ENCODE measurements at places on chromosomes 12 and 14.

DNA sequence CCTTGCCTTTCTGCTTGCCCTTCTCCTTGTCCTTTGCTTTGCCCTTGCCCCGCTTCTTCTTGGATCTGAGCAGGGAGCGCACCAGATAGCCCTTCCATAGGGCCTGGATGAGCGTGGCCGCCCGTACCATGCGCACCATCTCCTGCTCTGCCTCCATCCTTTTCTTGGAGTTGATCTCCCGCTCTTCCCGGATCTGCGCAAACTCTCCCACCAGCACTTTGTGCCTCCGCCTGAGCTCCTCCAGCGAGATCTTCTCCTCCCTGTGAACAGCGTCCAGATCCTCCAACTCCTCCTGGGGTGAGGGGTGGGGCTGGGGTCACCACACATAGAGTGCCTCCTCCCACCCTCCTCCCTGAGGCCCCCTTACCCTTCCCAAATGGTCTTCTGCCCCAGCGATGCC, 10.1 kb downstream of the RITA1 start:
- DNase-seq: no peak

DNA sequence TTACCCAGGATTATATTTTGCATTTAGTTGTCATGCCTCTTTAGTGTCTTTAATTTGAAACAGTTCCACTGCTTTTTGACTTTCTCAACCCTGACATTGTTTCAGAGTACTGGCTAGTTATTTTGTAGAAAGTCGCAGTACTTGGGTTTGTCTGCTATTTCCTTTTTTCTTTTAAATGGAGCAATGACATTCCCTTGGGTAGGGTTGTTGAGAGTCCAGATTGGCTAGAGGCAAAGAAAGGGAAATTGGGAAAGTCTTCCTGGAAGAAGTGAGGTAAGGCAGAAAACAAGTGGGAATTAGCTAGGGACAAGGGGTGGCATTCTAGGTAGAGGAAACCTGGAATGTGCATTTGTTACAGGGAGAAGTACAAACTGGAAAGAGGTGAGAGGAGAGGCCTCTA, 245.9 kb downstream of the EMP1 start:
- no peak for DNase-seq

DNA sequence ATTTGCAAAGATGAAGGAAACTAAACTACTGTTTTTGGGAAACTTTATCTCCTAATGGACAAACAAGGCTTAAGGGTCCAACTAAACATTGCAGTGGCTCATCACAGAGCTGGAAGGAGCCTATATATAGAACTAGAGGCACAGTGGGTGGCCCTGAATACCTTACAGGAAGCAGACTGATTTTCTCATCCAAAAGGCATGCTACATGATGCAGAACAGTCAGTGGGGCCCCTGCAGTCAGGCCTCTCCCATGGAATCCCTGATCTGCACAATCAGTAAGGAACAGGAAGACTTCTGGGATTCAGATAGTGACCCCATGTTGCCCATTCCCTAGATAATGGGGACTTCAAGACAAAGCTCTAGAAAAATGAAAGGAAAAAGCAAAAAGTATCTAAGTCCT, 1.9 kb upstream of the LLPH start:
- DNase-seq: no peak

DNA sequence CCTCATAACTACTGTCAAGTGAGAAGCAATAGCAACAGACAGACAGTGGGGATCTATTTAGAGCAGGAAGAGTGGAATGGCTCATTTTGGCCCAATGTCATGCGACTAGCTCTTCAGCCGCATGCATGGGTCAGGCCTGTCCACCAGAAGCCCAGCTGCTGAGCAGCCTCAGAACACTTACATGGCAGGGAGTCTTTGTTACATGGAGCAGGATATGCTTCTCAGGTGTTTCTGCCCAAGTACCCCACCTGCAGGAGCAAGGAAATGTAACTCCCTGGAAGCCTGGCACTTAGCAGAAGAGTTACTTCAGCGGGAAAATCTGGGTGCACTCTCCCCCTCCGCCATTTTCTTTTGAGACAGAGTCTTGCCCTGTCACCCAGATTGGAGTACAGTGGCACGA, 73.5 kb upstream of the ARHGAP5 start:
- no peak for DNase-seq

- no peak for DNase-seq
Measured at GRCh38 chr12:116381744-116382685, 104.5 kb upstream of the MED13L start.

DNA sequence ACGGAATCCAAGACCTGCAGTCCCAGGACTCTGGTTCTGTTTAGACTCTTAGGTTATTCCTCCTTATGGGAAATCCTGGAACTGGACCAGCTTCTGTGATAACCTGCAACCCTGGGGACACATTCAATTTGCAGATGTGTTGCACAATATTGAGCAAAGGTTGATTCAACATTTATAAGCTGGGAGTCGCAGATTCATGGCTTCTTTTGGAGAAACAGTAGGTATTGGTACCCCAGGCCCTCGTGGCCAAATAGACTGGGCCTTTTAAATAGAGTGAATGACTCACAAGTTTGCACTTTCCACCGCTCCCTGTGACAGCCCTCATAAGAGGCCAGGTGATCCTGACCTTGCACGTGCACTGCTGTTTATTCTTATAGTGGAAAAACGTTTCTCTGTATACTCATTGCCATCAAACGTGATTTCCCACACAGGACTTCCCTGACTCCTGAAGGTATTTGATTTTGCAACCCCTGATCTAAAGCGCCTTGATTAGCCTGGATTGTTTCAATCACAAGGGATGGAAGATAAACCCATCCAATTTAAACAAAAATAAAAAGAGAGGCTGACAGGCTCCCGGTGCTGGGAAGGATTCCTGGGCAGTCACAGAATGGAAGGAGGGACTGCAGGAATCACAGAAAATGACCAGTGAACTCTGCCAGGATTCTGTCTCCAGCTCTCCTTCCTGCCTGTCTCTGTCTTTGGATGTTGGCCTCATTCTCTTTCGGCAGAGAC, 98.0 kb downstream of the VCPKMT start:
- no peak for DNase-seq

DNA sequence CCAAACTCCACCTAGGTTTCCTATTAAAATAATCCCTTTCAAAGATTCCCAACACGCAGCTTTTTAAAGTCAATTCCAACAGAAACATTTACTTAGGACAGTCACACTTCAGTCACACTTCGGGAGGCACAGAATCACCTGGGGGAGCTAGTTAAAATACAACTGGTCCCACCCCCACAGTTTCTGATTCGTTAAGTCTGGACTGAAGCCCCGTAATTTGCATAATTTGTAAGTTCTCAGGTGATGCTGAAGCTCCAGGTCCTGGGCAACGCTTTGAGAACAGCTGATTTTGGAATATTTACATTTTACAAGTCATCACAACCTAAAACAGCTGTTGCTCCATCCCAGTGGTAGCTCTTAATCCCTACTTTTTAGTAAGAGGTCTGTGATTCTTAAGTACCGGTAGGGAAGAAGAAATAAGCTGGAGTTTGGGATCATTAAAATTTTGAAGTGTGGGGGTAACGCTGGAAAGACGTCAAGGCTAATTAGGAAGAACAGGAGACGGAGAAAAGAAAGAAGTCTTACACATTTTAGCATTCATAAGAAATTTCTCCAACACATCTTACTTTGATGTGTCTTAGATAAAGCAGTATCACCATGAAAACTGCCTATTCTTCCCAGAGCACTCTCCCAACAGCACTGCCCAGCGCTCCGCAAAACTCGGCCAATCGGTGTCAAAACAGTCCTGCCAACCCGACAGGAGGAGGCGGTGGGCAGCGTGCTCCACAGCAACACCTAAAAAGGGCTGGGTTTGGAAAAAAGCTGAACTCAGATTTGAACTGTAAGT, 1.1 kb downstream of the IPO8 start:
- DNase-seq: no peak

- DNase-seq: no peak
Measured at GRCh38 chr12:13436182-13436581, 239.7 kb downstream of the EMP1 start.

DNA sequence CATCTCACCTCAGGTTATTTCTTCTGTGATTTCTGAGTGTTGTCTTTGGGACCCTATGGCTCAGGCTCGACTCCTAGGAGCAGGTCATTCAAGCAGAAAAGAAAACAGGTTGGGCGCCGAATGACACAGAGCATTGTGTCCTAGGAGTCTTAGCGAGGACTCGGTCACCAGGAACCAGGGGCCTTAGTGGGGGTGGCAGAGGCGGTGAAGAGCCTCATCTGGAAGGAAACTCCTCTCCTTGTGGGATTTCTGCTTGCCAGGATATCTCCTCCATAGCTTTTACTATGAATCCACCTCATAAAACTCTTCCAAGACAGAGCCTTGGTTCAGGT, 630 bp downstream of the PLEKHH1 start:
- DNase-seq: no peak
